Left forelimb (tissue), 1 donor: ENCODE measurements at places on chromosomes 5 and 9.

DNA sequence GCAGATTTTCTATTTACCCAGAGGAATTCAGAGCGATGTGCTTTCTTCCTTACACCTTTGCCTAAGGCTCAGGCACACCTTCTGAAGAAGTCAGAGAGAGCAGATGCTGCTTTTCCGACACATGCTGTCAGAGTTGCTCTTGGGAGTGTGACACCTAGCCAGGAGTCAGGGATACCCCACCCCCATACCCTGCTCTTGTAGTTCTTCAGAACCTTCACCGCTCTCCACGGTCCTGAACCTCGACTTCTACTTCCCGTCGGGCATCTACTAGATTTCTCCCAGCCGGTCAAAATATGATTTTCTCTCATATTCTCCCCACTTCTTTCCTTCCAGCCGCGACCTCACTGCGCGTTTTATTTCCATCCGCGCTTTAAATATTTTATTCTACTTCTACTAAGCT lies 1.7 kb downstream of the GRIN3A start:
- peak; percentile 71 for DNase-seq

DNA sequence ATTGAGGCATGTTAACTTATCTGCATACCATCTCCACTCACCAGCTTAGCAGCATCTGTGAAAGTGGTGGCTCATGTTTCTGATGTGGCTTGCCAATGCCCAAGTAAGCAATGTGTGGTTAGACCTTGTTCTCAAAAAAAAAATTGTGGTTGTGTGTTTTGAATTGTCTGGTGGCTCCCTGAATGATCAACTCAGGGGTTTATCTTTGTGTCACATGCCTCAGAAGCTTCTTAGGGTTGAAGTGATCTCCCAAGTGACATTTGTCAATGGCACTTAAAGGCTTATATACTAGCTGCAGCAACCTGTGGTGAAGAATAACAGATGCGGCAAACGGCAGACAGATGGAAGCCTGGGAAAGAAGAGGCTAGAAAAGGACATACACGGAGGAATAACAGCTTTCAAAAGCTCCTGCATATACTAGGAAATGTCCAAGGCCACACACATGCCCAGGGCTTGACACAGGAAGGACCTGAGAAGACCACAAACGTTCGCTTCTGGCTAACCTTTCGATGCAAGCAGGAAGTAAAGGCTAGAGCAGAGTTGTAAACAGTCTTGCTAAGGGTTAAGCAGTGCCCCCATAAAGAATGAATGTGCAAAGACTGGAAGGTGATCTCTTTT lies 42.2 kb upstream of the FSD1L start:
- DNase-seq: no peak

DNA sequence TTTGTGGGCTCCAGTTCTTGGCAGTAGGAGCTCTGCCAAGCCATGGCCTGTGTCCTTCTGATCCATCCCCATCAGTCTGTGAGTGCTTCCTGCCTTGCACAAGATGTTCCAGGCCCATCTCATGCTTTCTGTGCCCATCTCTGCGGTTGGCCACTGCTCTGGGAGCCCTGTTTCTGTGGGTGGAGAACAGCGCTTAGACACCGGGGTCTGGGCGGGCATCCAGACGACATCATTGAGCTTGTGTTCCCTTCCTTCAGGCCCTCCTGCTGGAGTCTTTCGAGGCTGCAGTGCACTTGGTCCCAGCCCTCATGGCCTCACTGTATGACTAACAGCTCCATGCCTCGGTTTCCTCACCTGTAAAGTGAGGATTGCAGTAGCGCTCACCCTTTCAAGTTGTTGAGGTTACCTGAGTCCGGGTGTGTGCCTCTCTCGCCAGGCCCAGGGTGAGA lies 14.9 kb upstream of the CARD19 start:
- peak; percentile 48 for DNase-seq

GRCh38 chr5:172795318-172795977 lies 24.5 kb upstream of the DUSP1 start:
- peak; percentile 97 for DNase-seq

DNA sequence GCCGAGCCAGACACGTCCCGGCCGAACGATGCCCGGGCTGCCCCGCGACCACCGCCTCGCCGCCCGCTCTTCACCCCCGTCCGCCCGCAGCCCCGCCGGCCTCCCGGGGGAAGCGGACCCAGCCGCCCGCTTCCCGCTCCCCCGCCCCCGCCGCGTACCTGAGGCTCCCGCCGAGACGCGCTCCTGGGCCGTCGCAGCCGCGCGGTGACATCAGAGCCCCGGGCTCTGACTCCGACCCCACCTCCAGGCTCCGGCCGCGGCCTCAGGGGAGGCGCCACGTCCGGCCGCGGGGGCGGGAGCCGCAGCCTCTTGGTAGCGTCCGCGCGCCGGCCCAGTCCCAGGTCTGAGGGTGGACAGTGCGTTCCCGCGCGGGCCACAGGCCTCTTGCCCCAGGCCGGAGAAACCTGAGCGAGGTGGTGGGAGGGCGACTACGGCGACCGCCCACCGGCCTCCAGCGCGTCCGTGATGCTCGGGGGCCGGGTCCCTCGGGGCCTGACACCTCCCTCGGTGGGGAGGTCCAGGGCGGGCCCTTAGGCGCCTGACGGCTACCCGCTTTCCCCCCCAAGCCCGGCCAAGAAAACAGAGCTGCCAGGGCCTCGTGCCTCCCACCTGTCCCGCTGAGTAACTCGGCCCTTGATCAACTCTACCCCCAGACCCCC lies at the start of gene SHROOM1:
SHROOM1 (minus strand) TSS at position 212 of the 659 bp plus-strand sequence. CDS start 4,507 bp downstream, outside the sequence.
- no peak for DNase-seq

DNA sequence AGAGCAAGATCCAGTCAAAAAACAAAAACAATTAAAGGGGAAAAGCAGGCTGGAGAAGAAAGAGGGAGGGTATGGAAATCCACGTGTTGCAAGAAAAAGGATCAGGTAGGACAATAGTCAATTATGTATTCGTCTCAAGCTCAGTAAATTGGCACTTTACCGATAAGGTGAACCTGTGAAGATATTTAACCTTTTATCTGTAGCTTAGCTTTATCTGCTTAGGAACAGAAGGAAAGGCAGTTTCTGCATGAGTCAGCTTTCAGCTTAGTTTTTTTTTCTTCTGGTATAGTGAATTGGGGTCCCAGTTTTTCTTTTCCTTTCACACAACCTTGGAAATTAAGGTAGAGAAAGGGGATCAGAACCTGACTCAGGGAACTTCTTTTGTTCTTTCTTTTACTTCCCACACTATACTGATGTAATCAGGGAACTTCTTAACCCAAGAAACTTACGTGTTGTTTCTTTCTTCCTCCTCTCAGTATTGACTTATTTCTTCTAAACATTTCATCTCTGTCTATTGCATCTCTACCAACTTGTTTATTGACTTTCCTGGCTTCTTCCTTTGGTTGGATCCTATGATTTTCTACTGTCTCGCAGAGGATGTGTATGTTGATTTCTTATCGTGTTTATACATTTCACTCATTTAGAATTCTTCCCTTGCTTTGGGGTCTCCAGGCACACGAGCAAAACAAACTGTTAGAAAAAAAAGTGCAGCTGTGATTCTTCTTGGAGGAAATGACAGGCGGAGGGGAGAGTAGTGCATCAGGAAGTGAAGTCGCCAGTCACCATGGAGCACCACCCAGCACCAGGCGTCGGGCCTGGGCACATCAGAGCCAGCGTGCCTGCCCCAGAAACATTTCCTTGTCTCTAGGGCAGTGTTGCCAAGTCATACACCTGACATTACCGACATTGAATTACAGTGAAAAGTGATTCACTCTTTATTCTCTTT lies 123.0 kb upstream of the LHFPL2 start:
- no peak for DNase-seq

- DNase-seq: no peak
Observed at GRCh38 chr5:57586649-57587048, 104.0 kb upstream of the ACTBL2 start.

- no peak for DNase-seq
Observed at GRCh38 chr5:161847447-161847846, 473 bp upstream of the GABRA1 start.

- DNase-seq: no peak
Observed at GRCh38 chr9:34793428-34793827, 83.5 kb upstream of the CCL21 start.

DNA sequence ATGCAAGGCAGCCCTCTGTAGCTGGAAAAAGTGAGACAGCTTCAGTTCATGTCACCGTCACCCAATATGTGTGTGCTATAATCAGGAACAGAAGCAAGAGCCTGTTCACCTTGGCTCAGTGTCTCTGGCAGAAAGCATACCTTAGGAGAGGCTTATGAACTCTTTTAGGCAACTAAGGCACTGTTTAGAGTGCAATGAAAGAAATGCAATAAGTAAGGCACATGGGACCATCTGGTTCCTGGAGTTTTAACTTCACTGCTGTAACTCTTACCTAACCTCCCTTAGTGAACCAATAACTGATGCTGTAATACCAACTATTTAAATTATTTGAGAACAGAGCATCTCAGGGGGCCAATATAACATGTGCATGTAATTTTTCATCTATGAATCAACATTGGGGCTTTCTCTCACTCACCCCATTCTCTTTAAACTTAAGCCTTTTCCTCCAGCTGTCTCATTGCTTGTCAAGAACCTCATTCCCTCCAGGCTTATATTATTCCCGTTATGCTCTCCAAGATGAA lies 32.4 kb downstream of the C9 start:
- DNase-seq: no peak

DNA sequence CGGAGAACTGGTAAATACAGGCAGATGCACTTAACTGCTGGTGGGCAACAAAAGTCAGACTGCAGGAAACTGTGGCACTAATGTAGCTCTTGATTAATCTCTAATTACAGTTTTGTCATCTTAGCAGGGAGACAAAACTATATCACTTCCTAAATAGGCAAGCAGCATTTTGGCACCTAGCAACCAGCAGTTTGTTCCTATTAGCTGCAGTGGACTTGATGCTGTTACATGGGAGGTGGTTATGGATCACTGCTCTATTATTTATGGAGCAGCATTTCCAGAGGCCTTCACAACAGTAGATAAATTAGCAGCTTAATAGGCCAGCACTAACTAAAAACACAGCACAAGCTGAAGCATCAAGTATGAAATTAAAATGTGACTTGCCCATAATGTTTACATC lies 518.3 kb upstream of the ITGA1 start:
- DNase-seq: no peak

DNA sequence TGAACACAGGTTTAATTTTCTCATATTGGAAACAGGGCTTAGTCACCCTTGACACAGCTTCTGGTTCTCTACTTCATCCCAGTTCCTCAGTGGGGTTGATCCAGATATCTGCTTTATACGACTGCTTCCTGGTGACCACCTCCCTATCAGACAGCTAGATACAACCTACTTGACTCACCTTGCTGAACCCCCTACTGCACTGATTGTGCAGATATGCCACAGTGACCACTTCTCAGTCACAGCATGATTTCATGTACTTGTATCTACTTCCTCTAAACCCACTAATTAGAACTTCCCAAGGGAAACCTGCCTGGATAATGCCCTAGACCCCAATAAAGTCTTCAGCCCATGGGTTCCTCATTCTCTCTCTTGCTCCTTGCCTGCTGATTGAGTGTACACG lies 18.4 kb upstream of the RFK start:
- no peak for DNase-seq

DNA sequence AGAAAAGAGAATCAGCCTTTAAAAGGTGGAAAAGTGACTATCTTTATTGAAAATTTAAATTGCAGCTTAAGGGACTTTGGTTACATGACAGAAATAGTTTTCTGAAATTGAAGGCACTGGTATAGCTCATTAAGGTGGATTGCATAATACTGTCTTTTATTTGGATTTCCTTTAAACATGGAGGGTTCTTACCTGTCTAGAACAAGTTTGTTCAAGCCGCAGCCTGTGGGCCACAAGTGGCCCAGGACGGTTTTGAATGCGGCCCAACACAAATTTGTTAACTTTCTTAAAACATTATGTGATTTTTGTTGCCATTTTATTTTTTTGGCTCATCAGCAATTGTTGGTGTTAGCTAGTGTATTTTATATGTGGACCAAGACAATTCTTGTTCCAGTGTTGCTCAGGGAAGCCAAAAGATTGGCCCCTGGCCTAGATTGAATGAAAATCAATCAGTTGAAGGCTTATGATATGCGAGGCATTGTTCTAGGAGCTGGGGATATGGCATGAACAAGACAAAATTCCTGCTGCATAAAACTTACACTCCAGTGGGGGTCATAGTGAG lies 18.0 kb downstream of the NNT start:
- DNase-seq: no peak

- no peak for DNase-seq
Observed at GRCh38 chr9:99782962-99783718, 38.5 kb upstream of the NR4A3 start.

GRCh38 chr5:103602438-103602837 lies 39.8 kb upstream of the NUDT12 start:
- no peak for DNase-seq

GRCh38 chr5:172188893-172189692 lies 1.1 kb upstream of the STK10 start:
- DNase-seq: no peak

GRCh38 chr9:107727086-107727780 lies 237.7 kb upstream of the KLF4 start:
- no peak for DNase-seq

- DNase-seq: no peak
Observed at GRCh38 chr5:136890431-136891148, 525.2 kb upstream of the TRPC7 start.

DNA sequence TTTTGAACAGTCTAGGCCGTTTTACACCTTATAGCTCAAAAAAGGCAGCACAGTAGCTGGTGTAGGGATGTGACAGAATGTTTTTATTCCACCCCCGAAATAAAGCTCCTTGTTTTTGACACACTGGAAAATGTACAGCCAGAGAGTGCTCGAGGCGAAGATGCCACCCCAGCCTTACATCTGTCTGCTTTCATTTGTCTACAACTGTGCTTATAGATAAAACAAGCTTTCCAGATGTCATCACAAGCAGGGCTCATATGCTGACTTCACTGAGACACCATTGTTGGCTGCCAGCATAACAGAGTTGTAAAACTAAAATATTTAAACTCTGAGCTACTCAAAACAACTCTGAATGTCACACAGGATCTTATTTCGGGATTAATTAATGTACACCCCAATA lies 386.3 kb downstream of the BNC2 start:
- no peak for DNase-seq

DNA sequence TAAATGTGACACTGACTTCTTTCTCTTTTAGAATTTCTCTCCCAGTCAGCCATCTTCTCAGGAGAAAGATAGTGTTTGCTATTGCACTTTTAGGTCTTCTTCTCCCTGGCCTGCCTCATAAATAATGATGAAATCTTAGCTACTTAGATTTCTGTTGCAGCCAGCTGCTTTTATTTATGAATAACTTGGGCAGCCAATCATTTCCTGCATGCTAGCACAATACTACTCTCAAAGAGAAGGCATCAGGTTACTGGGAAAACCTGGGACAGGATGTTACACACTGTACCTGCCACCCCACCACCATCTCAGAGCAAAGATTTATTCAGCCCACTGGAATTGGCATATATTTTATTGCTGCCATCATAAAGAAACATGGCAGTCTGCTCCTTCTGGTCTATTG lies 266.6 kb downstream of the PRELID2 start:
- no peak for DNase-seq

DNA sequence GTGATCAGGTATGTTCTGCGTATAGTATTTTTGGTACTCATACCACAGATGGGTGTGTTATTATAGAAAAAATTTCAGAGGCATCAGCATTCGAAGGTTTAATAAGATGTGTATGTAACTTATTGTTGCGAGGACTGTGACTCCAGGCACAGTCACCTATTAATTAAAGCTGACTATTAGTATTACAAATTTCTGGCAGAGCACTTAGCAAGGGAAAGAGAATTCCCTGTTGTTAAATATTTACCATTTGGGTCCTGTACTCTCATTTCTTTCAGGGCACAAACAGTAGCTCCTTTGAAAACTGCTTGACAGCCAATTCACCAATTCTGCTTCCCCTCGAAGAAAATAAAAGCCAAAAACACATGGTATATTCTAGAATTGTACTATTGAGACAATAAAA lies 653.8 kb downstream of the ELAVL2 start:
- no peak for DNase-seq
